ENCODE measurements at places on chromosomes 12 and 14.

DNA sequence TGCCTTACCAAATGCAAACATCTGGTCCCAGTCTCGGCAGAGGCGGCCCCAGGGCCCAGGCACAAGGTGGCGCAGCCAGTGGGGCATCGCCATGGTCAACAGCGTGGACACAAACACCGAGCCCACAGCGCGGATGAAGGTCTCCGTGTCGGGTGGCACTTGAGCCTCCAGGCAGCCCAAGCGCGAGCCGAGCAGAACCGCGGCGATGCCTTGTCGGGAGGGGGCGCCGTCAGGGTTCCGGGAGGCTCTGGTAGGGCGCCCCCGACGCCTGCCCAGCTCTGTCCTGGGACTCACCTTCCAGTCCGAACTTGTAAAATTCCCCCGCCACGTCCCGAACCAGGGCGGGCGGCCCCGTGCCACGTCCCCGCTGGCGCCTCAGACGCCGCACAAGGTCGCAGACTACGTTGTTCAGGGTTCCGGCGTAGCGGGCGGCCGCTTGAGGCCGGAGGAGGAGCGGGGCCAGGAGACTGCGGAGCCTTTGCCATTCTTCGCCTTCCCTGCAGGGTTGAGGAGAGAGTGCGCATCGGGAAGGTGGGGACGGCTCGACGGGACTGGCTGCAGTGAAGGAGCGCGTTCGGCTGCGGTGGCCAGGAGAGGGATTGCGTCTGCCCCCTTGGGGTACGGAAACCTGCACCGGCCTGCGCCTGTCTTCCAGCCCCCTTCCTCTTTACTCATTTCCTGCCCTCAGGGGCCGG, 1.7 kb downstream of the CYP27B1 start:
- peaks cover 3% of the 10 kb centered on the region for H3K4me1 ChIP-seq
- DNase-seq: peak; percentile 78
- H3K27ac ChIP-seq: no peak overlapping the region
- peaks cover 12% of the 10 kb centered on the region for H3K36me3 ChIP-seq
- peak overlapping the region; percentile 57 for H3K4me3 ChIP-seq

DNA sequence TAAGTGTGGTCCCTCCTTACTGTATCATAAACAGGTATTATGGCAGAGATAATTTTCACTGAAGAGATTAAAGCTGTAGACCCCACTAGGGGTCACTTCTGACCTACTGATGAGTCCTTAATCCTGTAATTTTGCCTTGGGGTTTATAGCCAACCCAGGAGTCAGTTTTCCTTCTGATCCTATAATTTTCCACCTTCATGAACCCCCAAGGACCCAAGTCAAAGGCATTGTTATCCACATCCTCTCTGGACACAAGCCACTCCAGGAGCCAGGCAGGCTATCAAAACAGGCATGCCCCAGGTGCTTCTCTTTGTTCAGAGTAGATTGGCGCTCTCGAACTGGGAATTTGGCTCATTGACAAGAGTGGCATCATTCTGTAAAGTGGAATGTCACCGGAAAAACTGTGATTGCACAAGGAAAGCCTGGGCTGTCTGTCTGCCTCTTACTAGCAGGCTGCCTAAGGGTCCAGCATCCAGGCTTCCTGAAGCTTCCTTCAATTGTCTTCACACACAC, 1523.2 kb upstream of the FLRT2 start:
- no peak for DNase-seq
- H3K4me3 ChIP-seq: no peak overlapping the region
- no peak overlapping the region for H3K27ac ChIP-seq
- H3K27me3 ChIP-seq: no peaks in the 10 kb centered on the region
- H3K4me1 ChIP-seq: no peaks in the 10 kb centered on the region

- H3K4me3 ChIP-seq: no peak overlapping the region
- H3K27ac ChIP-seq: no peak overlapping the region
- no peaks in the 10 kb centered on the region for H3K36me3 ChIP-seq
- DNase-seq: no peak
Measured at GRCh38 chr12:24697769-24698168, 251.1 kb downstream of the BCAT1 start.

DNA sequence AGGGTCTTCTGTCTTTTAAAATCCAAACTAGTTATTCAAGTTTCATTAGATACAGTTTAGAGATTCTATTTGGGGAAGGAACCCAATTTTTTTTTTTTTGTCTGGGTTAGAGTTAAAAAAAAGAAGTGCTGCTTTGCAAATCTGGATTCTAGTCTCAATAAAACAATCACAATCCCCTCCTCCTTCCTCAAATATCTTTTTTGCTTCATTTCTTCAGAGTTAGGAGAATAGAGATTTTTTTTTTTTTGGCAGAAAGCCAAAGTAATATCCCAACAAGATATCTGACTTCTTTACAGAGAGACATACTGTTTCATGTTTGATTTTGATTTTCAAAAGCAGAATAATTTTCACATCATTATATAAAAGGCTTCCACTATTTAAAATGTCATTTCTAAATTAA, 201.9 kb downstream of the FOXN3 start:
- H3K27ac ChIP-seq: no peak overlapping the region
- H3K36me3 ChIP-seq: peaks cover 3% of the 10 kb centered on the region
- no peak for DNase-seq
- H3K4me3 ChIP-seq: no peak overlapping the region

DNA sequence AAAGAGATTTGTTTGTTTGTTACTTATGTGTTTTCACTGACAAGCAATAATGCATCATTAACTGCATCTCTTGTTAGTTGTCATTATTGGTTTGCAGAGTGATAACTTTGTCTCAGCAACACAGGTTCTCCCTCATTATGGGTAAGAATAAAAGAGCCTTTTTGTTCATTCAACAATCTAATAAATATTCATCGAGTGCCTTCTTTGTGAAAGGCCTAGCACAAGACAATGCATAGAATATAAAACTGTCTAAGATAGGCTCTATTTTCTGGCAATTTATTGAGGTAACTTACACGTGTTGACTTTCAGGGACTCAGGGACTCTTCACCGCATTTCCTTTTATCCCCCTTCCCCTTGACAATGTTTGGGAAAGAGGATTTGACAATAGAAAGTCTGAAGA, 95.5 kb upstream of the KRR1 start:
- no peaks in the 10 kb centered on the region for H3K4me1 ChIP-seq
- H3K27me3 ChIP-seq: no peaks in the 10 kb centered on the region
- DNase-seq: no peak
- no peaks in the 10 kb centered on the region for H3K36me3 ChIP-seq

DNA sequence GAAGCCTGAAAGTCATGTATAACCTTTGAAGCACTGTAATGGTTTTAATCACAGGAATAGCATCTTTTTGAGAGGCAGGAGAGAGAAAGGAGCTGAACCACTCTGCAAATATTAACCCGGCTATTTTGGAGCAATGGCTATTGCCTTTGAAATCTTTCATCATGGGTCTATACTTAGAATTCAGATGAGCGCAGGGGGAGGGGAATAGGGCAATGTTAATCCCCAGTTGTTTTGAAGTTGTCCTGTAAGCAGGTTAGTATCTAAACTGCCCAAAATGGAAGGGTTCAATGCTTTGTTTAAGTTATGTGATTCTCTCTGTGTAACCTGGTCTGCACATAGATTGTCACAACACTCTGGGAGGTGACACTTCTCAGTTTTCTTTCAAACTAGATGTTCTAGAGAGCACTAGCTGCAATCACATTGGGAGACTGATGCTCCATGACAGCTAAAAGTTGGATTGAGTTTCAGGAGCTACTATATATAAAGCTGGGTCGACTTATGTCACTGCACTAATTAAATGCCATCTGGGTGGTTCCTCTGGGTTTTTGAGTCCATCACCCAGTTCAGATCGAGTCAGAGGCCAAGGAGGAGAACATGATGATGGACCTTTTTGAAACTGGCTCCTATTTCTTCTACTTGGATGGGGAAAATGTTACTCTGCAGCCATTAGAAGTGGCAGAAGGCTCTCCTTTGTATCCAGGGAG, at the start of gene MYF6:
Gene MYF6 (plus strand): TSS at position 509 of the 704 bp plus-strand sequence. CDS start 86 bp downstream, at position 595.
- H3K4me1 ChIP-seq: no peaks in the 10 kb centered on the region
- no peaks in the 10 kb centered on the region for H3K36me3 ChIP-seq
- no peak within 1 kb of the TSS for H3K27ac ChIP-seq
- peak within 1 kb of the TSS; percentile 81 for H3K4me3 ChIP-seq
- H3K27me3 ChIP-seq: peaks cover 52% of the 10 kb centered on the region

- H3K4me1 ChIP-seq: peaks cover 2% of the 10 kb centered on the region
- H3K4me3 ChIP-seq: no peak overlapping the region
- no peaks in the 10 kb centered on the region for H3K27me3 ChIP-seq
- no peaks in the 10 kb centered on the region for H3K36me3 ChIP-seq
- H3K27ac ChIP-seq: no peak overlapping the region
Measured at GRCh38 chr12:40794087-40794486, 101.8 kb downstream of the CNTN1 start.

DNA sequence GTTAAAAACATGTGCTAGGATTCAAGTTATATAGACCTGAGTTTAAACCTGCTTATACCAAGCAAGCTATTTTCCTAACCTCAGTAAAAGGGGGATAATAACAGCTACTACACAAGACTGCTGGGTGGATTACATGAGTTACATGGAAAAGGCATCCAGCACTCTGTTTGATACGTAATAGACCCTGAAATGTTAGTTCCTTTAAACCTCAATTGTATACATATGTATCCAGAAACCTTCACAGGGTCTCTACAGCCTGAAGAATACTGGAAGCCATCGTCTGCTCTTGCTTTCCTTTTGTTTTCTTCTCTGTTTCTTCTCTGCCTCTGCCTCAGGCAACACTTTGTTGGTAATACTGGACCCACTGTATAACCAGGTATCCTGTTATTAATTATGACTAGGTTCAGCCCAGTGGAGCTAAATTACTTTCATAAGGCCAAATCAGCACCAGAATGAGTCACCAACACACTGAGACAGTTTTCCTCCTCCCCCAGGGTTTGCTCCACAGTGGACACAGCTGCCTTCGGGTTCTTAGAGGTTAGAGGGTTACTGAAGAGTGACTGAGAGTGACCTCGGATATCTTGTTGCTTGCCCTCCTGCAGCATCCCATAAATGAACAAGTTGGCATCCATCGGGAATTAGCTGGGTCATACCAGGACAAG, 127.1 kb downstream of the CAPZA3 start:
- H3K4me3 ChIP-seq: no peak overlapping the region
- DNase-seq: no peak
- H3K27ac ChIP-seq: no peak overlapping the region
- no peaks in the 10 kb centered on the region for H3K27me3 ChIP-seq
- H3K4me1 ChIP-seq: peaks cover 4% of the 10 kb centered on the region

GRCh38 chr12:76706101-76706500, 57.8 kb upstream of the ZDHHC17 start:
- H3K4me3 ChIP-seq: no peak overlapping the region
- H3K4me1 ChIP-seq: no peaks in the 10 kb centered on the region
- no peaks in the 10 kb centered on the region for H3K36me3 ChIP-seq
- no peak overlapping the region for H3K27ac ChIP-seq
- DNase-seq: no peak

- no peak for DNase-seq
- H3K36me3 ChIP-seq: peaks cover 13% of the 10 kb centered on the region
- peaks cover 3% of the 10 kb centered on the region for H3K4me1 ChIP-seq
- no peaks in the 10 kb centered on the region for H3K27me3 ChIP-seq
- H3K4me3 ChIP-seq: no peak overlapping the region
- no peak overlapping the region for H3K27ac ChIP-seq
Measured at GRCh38 chr12:113203852-113204760, 17.2 kb upstream of the TPCN1 start.

DNA sequence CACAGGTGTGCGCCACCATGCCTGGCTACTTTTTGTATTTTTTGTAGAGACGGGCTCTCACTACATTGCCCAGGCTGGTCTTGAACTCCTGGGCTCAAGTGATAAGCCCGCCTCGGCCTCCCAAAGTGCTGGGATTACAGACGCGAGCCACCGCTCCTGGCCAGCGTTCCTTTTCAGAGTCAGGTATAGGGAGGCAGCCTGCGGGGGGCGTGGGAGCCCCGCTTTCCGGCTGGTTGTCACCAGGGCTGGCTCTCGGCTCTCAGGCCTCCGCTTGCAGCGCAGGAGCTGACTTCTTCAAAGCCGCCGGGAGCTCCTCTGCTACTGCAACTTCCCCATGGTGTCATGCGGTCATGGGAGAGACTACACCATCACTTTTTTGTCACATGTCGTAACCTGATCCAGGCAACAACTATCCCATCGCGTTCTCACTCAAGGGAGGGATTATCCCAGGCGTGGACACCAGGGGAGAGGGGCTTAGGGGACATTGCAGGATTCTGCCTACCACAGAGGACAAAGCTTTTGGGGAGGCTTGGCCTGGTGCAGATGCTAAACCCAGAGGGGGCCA, 129.4 kb downstream of the SCARB1 start:
- DNase-seq: peak; percentile 94
- no peaks in the 10 kb centered on the region for H3K27me3 ChIP-seq
- no peaks in the 10 kb centered on the region for H3K36me3 ChIP-seq

GRCh38 chr12:54052438-54053002, 1.1 kb upstream of the HOXC4 start:
- peak overlapping the region; percentile 75 for H3K4me3 ChIP-seq
- H3K36me3 ChIP-seq: no peaks in the 10 kb centered on the region
- H3K4me1 ChIP-seq: no peaks in the 10 kb centered on the region
- H3K27ac ChIP-seq: no peak overlapping the region
- DNase-seq: no peak

- H3K4me3 ChIP-seq: no peak overlapping the region
- H3K27ac ChIP-seq: no peak overlapping the region
- DNase-seq: no peak
Measured at GRCh38 chr12:80269803-80270552, 170.6 kb downstream of the OTOGL start.
